ENCODE measurements at places on chromosomes 3 and 15.

DNA sequence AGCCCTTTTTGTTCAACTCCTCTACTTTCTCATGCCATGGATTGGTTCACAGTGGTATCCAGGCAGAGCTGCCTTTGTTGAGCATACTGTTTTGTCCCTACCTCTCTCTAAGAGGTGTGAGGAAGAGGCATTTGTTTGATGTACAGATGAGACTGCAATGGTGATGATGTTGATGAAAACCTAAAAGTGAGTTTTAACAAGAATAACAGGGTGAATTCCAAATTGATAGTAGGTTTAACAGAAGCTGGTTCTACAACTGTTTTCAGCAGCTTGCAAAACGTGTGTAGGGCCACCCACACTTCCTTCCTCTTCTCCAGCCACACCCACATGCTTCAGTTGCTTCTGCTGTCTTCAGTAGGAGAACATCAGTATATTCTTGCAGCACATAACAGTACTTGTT is 10.2 kb downstream of the SNRK start:
- no peak for DNase-seq

GRCh38 chr15:68580883-68581155 is 2.0 kb downstream of the CORO2B start:
- DNase-seq: no peak

- DNase-seq: no peak
Measured at GRCh38 chr3:62884096-62884870, 9.1 kb upstream of the CADPS start.

DNA sequence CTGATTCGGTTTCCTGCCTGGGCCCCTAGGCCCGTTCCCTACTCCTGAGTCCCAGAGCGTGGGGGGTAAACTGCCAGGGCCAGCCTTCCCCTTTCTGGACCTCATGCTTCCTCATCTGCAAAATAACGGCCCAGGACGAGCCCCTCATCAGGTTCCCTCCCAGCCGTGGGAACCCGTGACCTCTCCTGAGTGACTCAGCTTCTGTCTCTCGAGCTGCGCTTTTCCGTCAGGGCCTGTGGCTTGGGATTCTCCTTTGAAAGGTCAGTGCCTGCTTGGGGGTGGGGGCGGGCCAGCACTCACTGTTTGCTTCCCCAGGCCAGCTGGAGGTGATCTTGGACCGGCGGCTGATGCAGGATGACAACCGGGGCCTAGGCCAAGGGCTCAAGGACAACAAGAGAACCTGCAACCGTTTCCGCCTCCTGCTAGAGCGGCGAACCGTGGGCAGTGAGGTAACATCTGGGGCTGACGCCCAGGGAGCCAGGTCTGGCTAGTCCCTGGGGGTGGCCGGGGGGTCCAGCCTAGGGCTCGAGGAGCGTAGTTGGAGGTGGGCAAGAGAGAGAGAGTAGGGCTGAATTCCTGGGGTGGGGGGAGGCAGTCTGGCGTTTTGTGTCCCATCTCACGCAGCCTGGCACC is 12.8 kb downstream of the MAN2A2 start:
- DNase-seq: no peak

GRCh38 chr15:39920510-39921273 is 626 bp upstream of the GPR176 start:
- DNase-seq: peak; percentile 47

GRCh38 chr3:73520931-73521461 is 103.7 kb downstream of the PDZRN3 start:
- peak; percentile 28 for DNase-seq

GRCh38 chr3:46087871-46088270 is 60.6 kb upstream of the XCR1 start:
- no peak for DNase-seq

- DNase-seq: no peak
Measured at GRCh38 chr15:59186501-59186900, 20.1 kb upstream of the LDHAL6B start.

GRCh38 chr15:53644660-53645059 is 114.8 kb downstream of the WDR72 start:
- DNase-seq: no peak

DNA sequence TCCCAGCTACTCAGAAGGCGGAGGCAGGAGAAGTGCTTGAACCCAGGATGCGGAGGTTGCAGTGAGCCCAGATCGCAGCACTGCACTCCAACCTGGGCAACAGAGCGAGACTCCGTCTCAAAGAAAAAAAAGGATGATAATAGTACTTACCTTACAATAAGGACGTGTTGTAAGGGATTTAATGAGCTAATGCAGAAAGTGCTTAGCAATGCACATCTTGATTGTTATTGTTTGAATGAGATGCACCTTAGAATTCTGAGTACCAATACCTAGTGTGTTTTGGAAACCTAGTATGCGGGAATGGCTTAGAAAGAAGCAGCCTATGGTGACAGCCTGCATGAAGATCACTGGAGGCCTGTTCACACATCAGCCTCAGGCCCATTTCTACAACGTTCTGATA is 19.5 kb downstream of the SNUPN start:
- no peak for DNase-seq

DNA sequence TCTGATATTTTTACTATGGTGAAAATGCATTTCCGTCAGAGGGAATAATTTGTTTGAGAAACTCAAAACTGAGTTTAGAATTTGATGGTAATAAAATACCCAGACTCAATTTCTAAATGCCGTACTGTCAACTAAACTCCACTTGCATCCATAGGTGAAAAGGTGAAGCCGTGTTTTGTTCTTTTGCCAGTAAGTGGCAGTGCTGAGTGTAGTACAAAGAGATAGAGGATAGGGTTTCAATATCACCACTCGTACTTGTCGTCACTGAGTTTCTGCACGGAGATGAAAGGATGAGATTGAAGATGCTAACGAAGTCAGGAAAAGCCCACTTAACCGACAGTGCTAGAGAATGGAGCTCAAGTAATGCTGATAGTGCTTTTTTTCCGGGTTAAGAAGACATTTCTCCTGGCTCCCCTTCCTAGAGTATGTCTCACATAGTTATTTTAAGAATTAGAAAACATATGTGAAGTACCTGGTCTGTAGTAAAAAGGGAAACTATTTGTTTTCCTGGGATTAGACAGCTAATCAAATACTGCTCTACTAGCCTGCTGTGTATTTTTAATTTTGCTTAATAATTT is 345.1 kb downstream of the IL5RA start:
- no peak for DNase-seq

GRCh38 chr15:68776477-68777270 is 44.0 kb downstream of the ANP32A start:
- DNase-seq: no peak

- no peak for DNase-seq
Measured at GRCh38 chr3:73547427-73548248, 77.1 kb downstream of the PDZRN3 start.

DNA sequence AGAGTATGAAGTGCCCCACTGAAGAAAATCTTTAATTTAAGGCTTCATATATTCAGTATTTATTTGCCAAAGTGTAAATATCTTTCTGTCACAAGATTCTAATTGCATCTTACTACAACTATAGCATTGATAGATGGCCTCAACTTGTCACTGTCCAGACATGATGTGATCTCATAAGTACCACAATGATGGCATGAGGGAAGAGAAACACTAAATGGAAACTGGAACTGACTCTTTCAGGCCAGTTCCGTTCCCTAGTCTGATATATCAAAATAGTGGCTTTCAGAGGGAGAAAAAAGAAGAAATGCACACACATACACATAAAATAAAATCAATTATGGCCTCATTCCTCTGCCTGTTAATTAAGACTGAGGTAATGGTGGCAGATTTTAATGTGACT is 615.7 kb downstream of the TBL1XR1 start:
- no peak for DNase-seq

- DNase-seq: no peak
Measured at GRCh38 chr3:126984391-126985131, 1.6 kb downstream of the PLXNA1 start.

- peak; percentile 15 for DNase-seq
Measured at GRCh38 chr15:46858150-46858549, 859.2 kb upstream of the SEMA6D start.

DNA sequence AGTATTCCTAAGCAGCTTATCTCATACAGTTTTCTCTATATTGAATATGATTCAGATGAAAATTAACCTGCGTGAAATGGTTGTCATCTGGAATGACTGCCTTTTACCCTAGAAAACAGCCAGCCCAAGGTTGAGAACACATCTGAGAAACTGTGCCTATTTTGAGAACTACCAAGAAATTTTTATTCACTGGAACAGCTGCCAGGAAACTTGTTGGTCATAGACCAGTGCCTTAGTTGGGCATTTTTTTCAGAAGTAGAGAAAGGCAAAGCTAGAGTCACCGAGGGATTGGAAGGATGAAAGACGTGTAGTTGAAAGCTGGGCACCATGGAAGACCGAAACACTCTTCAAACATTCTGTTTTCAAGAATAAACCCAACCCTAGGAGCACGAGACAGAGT is 277.1 kb downstream of the LPP start:
- no peak for DNase-seq

DNA sequence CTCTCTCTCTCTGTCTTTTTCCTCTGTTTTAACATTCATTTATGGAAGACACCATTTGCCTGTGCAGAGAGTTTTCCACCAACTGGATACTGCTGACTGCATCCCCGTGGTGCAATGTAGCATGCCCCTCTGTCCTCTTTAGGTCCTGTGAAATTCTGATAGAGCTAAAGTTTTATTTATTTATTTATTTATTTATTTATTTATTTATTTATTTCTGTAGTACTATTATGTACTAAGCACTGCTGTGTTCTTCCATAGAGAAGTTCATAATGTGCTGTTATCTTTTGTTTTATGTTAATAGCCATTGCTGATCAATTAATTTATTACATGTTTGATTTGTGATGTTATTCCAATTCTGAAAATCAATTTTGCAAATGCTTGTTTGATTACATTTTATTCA is 749.9 kb downstream of the ZBBX start:
- no peak for DNase-seq

DNA sequence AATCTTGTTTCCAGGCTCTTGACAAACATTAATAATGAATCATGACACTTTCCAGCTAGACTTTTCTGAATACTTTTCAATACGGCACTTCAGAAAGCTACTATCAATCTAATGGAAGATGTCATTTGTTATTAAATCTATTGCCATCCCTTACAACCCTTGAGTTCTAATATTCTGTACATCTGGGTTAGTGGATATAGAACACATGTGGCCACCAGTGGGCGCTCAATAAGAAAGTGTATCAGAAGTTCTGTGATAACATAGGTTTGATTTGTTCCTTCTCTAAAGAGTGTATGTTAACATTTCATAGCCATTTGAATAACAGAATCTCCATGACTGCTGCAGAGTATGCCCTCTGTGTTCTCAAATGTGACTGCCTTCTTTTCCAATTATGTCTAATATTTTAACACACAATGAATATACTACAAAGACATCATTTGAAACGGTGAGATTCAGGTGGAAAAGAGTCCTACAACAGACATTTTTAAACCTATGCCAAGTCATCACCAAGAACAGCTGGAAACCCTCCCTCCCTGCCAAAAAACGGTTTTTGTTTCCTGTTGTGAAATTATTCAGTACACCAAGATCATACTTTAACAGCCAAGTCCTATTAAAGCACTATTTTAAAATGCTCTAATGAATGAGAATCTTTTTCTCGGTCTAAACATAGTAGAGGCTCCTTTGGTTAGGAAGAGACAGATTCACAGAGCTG is 22.2 kb downstream of the ALDH1A2 start:
- no peak for DNase-seq

- no peak for DNase-seq
Measured at GRCh38 chr15:68821190-68821840, 620 bp upstream of the ANP32A start.

- DNase-seq: no peak
Measured at GRCh38 chr3:192835818-192836815, 81.5 kb downstream of the MB21D2 start.

DNA sequence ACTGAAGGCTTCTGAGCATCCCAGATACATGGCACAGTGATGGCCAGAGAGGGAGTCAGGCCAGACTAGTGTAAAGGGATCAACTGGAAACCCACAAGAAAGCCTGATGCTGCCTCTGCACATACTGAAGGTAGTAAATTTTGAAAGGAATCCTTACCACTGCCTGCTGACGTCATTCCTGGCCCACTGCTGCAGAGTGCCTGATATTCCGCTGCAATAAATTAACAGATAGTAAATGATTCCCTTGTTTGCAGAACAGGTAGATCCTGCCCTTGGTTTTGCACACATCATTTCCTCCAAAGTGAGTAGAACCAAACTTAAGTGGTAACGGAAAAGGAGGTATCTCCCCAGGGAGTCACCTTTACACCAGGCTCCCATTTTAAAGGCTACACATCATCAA is 146.7 kb downstream of the FBN1 start:
- no peak for DNase-seq

DNA sequence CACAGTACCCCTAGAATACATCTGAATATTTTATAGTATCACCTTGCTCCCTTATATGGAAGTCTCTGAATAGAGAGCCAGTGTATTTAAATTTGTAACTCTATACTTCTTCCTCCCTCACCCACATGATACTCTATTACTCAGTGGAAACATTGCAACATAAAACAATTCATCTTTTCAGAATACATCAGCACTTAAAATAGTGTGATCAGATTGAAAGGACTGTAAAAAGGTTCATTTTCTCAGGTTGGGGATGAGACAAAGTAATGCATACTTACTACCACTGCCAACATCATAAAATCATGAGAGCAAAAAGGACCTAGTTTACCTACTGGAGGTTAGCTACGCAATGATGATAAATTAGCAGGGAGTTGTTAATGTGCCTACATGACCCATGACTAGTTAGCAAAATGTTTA is 13.8 kb upstream of the THRB start:
- DNase-seq: no peak

- no peak for DNase-seq
Measured at GRCh38 chr3:156409694-156410093, 145.2 kb downstream of the SSR3 start.

Measured in D721Med (cell line).